Airway epithelial cell (primary cell): ENCODE measurements at places on chromosomes 1 and 21. TPM values are rescaled to one million over a fixed set of nuclear protein-coding genes. Genes with fewer than 3 reads are reported as not detected.

SLAMF7 gene
- total RNA-seq, result 0.14 and 0.99 TPM in 2 replicates

CCDC181 gene
- total RNA-seq, result 0.51 and 1.1 TPM in 2 replicates

KCNJ9 gene
- total RNA-seq, result not detected in 2 replicates

SPRR2F gene
- 0.28 TPM in 1 of 2 replicates, not detected in the other for total RNA-seq

KCNJ15 gene
- 21.1 and 27.5 TPM in 2 replicates for total RNA-seq

SLC25A44 gene
- 9.2 and 13.0 TPM in 2 replicates for total RNA-seq

FMO5 gene
- total RNA-seq, result 0.99 and 2.7 TPM in 2 replicates

FLG2 gene
- under 0.01 and 0.05 TPM in 2 replicates for total RNA-seq

FAM131C gene
- total RNA-seq, result 2.0 and 3.5 TPM in 2 replicates

CEP170 gene
- total RNA-seq, result 21.1 and 23.1 TPM in 2 replicates

DNAJC6 gene
- total RNA-seq, result 1.3 and 2.8 TPM in 2 replicates
